SK-N-MC (cell line): ENCODE measurements at places on chromosomes 7 and 10.

GRCh38 chr10:69346776-69347175 lies 68.5 kb downstream of the HK1 start:
- DNase-seq: no peak

GRCh38 chr7:155576416-155576815 lies 30.1 kb upstream of the CNPY1 start:
- DNase-seq: no peak

GRCh38 chr7:11835260-11835659 lies 3.3 kb upstream of the THSD7A start:
- no peak for DNase-seq

- DNase-seq: no peak
These were observed 416.4 kb downstream of the AUTS2 start for GRCh38 chr7:70014472-70015177.

DNA sequence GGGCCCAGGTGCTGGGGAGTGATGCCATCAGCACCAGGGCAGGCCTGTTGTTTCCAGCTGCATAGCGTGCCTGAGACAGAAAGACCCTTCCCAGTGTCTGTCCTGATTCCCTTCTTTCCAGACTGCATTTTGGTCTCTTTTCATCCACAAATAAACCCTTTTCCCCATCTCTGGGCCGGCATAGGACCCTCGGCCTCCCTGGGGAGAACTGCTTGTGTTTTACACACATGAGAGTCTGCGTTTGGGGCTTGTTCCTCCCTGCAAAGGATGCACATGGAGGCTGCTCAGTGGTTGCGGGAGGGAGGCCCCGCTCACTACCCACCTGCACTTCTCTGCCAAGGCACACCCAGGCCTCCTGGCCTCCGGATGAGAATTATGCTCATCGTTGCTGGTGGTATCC lies 5.8 kb upstream of the MMP21 start:
- DNase-seq: no peak

DNA sequence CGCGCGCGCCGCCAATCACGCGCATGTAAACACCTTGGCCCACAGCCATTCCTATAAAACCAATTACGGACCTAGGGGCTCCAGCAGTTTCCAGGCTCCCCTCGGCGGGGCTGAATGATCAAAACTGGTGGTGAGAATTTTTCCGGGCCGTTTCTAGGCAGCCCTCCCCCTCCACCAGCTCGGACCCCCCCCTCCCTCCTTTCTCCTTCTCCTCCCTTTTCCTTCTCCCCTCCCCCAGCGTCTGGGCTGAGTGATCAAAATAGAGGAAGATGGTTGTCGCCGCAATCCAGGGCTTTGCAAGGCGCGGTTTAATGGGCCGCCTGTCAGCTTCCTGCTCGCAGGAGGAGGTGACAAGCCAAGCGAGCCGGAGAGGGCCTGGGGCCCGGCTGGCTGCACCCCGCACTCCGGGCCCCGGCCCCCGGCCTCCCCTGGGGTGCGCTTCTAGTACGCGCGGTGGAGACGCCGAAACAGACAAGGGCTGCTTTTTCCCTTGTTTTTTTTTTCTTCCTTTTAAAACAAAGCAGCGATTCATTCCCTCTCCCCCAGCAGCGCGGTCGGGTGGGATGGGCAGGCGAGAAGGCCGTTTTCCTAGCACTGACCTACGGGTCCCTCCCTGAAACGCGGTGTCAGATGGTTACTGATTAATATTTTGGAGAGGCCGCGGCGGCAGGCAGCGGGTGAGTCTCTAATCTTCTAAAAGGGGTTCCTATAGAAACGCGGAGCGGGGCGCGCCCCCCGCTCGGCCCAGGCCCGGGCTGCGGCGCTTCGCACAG lies 528 bp upstream of the TNRC18 start:
- DNase-seq: peak; percentile 100

DNA sequence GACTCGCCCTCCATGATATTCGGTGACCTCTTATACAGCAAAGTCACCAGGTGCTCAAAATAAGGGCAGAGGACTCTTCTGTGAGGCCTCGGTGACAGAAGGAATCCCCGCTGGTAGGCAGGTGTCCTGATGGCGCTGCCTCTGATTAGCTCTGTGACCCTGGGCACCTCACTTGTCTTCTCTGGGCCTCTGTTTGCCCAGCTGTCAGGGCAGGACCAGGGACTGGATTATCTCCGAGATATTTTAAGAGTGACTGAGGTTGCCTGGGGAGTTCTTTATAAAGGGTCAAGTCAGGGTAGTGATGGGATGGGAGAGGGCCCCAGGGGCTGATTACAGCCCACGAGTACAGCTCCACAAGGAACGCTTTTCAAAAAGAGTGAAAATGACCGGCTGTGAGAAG lies 70.9 kb upstream of the SAMD8 start:
- DNase-seq: no peak

GRCh38 chr10:109892117-109892516 lies 31.2 kb downstream of the XPNPEP1 start:
- no peak for DNase-seq

GRCh38 chr7:84921154-84921553 lies 265.7 kb downstream of the SEMA3D start:
- DNase-seq: no peak

DNA sequence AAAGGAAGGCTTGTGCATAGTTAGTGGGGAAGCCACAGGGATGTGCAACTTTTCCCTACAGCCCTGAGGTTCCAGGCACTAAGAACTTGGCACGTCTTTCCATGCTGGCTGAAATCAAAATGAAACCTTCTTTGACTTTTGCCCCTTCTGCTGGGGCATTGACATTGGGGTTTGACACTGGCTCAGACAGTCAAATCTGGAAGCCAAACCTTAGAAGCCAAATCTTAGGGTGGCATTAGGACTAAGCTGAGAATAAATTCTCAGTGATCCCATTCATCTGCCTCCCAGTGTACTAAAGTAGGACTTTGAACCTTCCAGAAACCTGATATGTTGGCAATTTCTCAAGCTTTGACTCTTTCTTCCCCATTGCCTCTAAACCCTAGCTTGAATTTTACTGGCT lies 31.3 kb upstream of the INSYN2A start:
- no peak for DNase-seq

DNA sequence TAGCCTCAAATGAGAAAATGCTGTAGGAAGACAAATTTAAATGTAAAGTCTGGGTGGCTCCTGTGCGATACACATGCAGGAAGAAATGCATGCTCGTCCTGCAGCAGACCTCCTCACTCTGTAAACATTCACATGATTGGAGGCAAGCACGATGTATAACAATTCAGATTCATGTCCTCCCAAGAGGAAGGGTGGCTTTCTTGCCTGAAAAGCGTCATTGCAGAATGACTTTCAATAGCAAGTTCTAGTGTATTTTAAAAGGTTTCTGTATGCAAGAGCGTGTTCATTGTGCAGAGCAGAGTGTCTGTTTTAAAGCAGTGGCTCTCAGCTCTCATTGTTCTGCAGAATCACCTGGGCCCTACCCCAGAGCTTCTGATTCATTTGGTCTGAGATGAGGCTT lies 170.3 kb upstream of the CELF2 start:
- DNase-seq: no peak

- DNase-seq: no peak
These were observed 14.5 kb upstream of the HOXA13 start for GRCh38 chr7:27214239-27214950.

DNA sequence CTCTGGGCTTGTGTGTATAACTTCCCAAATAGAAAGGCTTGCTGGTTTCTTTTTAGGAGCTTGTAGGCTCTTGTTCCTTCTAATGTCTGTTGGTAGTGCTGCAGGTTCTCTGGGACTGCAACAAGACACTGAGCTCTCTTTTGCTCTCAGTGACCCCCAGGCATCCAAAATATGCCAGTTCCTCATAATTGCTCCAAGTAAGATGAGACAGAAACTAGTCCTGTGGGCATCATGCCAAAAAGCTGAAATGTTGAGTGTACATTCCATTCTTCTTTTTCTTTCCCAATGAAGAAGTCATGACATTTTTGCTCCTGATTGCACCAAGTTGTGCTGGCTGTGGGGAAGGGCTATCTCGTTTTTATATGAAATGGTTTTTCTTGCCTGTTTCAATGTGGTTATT lies 7.1 kb upstream of the BTBD16 start:
- no peak for DNase-seq

DNA sequence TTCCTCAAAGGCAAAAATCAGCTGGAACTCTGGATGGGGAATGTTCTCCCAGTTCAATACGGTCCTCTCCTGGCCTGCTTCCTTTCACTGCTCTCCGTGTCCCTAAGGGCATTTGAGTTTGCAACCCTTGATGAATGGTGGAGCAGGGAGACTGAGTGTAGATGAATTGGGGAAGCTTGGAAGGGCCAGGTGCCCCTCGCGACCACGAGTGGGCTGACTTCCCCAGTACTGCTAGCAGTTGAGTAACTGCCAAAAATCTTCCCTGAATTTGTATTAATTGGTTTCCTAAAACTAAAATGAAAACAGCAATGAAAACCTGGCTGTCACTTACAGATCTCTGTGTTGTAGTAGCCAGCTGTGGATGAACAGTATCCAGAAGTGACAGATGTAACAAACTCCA lies 13.6 kb downstream of the IRF5 start:
- DNase-seq: no peak

DNA sequence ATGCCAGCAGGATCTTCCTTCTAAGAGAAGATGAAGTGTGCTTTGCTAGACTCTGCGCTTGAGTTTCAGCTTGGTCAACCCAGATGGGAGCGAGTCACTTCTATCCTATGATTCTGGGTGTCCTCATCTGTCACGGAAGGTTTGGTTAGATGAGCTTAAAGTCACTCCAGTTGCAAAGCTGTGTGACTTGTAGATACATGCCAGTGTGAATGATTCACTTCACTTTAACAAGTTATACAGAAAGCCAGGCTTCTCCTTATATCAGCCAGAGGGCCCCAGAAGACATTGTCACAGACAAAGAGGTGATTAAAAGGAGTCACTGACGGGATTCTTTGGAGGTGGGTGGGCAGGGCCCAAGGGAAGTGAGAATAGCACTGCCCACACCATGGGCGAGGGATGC lies 122.6 kb upstream of the PFKP start:
- no peak for DNase-seq

DNA sequence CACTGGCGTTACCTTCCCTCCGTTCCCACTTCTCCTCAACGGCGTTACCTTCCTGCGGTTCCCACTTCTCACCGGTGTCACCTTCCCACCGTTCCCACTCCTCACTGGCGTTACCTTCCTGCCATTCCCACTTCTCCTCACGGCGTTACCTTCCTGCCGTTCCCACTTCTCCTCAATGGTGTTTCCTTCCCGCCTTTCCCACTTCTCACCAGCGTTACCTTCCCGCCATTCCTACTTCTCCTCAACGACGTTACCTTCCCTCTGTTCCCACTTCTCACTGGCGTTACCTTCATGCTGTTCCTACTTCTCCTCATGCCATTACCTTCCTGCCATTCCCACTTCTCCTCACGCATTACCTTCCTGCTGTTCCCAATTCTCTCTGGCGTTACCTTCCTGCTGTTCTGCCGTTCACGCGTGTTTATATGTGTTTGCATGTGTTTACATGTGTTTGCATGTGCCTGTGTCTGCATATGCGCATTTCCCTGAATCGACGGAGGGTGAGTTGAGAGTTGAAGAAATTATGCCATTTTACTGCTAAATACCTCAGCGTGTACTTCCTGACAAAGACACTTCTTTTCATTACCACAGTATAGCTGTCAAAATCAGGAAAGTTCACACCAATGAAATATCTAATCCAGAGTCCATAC lies 23.2 kb upstream of the CFAP46 start:
- no peak for DNase-seq

GRCh38 chr10:83995738-83996331 lies 143.5 kb upstream of the GHITM start:
- DNase-seq: no peak

- no peak for DNase-seq
These were observed 28.4 kb upstream of the CRHR2 start for GRCh38 chr7:30710669-30711068.

DNA sequence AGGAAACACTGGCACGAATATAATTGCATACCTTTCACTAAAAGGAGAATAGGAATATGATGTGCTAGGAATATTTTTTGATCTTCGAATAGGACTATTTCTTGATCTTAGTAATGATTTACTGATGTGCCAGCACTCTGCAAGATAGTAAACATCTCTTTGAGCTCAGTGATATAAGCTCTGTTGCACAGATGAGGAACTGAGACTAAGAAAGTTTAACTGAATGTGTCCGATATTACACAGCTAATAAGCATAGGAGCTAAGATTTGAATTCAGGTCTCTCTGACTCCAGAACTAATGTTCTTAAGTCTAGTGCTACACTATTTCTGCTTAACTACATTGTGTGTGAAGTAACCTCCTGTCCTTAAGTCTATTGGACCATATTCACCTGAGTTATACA lies 98.4 kb upstream of the PTPRZ1 start:
- DNase-seq: no peak

DNA sequence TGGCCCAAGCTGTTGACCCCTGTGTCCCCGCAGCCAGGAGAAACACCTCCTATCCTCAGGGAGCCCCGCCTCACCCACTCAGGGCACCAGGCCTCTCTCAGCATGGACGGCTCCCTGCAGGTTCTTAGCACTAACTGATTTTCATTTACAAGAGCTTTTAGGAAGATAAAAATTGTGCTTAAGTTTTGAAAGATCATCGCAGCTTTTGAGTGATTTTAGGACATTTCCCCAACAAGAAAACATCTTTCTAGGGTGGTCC lies 22.1 kb downstream of the EBF3 start:
- DNase-seq: no peak

DNA sequence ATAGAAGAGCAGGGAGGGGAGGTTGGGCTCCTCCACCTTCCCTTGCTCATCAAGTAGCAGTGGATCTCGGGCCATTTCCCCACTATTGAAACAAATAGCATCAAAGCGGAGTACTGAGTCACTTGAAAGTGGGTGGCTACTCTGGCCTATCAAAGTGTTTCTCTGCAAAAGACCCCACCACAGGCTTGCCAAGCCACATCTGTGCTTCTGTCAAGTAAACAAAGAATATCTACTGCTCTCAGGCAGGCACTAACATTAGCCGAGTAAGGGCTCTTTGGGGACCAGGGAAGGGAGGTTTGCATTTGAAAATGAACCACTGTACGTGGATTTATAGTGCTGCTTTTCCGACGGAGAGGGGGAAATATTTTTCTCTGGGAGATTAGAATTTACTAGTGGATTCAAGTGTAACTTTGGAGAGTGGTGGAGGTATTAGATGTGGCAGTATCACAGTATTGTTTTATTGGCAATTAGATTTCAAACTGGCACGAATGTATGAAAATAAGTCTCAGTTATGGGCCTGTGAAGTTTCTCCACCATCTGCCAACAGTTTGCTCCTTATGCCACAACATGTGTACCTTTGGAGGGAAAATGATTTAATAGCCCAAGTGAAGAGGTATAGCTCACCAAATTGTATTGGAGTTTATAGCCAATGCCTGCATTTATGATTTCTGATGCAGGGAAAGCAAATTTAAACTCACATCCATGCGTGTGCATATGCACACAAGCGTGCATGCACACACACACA lies 97.5 kb downstream of the RPS24 start:
- DNase-seq: no peak

DNA sequence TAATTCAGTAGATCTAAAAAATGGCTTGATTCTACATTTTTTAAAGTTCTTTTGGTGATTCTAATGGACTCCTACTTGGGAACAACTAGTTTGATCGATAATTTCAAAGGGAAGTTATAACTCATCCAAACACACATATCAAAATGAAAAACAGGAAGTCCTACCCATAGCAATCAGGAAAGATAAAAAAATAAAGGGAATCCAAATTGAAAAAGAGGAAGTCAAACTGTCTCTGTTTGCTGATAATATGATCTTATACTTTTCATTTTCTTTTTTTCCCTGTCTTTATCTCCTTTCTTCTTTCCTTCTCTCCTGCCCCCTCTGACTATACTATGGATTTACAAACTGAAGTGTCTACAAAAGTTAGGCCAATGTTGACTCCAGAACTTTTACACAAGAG lies 118.8 kb downstream of the IQUB start:
- DNase-seq: no peak

GRCh38 chr10:8047452-8048280 lies 6.8 kb upstream of the GATA3 start:
- DNase-seq: no peak

- no peak for DNase-seq
These were observed 418.7 kb downstream of the MAGI2 start for GRCh38 chr7:79034730-79035129.
